HFF-Myc (cell line): ENCODE measurements at places on chromosomes 5 and 9.

GRCh38 chr5:74156728-74157383, 483.7 kb downstream of the ENC1 start:
- DNase-seq, result no peak

DNA sequence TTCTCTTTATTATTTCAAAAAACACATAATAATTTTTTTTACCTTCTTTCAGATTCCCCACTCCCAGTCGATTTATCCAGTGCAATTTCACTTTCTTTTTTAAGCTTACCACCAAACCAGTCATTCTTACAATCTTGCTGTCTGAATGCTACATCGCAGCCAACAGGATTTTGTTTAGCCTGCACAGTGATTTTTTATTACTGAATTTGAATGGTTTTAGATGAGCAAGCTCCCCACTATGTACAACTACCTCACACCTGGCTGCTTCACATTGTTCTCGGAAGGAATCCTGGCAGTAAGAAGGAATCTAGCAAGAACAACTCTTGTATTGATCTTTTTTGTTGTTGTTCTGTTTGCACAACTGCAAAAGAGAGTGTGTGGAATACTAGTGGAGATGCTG, 668.1 kb upstream of the WWC1 start:
- DNase-seq, result no peak

DNA sequence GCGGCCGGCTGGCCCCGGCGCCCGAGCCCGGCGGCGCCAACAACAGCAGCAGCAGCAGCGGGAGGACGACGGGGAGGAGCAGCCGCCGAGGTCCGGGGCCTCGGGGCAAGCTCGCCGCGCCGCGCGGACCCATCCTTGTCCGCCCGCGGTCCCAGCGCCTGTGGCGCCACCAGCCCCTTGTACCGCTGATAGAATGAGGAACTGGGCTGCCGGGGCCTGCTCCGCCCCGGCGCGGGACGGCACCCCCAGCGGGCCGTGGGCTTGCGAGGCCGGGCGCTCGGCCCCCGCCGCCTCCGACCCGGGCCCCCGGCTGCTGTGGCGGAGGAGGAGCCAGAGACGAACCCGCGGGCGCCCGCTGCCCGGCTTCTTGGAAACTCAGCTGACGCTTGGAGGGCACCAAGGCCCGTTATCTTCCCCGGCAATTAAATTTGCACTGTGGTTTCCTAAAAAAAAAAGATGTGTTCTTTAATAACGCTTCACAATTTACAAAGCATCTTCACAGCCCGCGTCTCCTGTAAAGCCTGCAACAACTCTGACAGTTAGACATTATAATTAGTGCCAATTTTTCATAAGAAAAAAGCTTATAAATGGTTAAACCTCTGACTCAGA, at the start of gene ARSB:
Gene ARSB, minus strand, starts transcription at position 195 of the 609 bp plus-strand sequence. Its CDS starts 62 bp downstream, at position 133.
- DNase-seq, result no peak

DNA sequence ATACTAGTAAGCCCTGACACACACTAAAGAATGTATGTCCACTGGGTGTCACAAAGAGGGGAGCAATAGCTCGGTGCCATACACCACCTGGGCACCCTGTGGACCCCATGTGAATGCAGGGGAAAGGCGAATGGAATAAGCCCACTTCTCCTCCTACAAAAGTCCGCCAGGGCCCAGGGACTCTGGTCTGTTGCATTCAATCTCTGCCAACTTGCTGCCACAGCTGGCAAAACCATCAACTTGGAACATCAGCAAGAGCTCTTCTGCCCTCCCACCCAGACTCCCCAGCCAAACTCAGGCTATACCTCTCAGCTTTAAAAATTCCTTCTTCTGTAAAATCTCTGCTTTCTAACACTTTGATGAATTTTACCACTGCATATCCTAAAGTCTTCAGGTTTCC, 54.5 kb downstream of the PFDN1 start:
- DNase-seq, result no peak

DNA sequence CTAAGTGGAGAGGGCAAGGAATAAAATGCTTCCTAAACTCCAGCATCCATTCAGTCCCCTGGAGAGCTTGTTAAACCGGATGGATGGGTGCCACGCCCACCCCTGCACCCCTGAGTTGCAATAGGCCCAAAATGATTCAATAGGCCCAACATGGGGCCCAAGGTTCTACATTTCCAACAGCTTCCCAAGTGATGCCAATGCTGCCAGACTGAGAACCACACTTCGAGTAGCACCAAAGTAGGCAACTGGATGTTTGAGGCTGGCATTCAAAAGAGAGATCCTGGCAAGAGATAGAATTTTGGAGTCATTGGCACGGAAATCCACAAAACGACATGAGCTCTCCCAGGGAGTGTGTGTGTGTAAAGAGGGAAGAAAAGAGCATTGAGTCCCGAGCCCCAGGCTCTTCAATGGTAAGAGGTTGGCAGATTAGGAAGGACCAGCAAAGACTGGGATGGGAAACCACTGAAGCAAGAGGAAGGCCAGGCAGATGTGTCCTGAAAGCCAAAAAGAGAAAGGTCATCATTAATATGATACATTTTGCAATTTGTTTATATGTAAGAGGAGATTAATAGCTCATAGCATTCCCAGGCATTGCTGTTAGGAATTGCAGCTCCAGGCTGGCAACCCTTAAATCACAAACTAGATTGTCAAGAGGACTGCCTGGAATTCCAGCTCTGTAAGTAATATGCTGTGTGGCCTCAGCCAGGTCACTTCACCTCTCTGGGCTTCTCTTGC, 130.6 kb downstream of the KCNIP1 start:
- no peak for DNase-seq

- no peak for DNase-seq
Measured at GRCh38 chr9:133990366-133991213, 1.5 kb downstream of the VAV2 start.

DNA sequence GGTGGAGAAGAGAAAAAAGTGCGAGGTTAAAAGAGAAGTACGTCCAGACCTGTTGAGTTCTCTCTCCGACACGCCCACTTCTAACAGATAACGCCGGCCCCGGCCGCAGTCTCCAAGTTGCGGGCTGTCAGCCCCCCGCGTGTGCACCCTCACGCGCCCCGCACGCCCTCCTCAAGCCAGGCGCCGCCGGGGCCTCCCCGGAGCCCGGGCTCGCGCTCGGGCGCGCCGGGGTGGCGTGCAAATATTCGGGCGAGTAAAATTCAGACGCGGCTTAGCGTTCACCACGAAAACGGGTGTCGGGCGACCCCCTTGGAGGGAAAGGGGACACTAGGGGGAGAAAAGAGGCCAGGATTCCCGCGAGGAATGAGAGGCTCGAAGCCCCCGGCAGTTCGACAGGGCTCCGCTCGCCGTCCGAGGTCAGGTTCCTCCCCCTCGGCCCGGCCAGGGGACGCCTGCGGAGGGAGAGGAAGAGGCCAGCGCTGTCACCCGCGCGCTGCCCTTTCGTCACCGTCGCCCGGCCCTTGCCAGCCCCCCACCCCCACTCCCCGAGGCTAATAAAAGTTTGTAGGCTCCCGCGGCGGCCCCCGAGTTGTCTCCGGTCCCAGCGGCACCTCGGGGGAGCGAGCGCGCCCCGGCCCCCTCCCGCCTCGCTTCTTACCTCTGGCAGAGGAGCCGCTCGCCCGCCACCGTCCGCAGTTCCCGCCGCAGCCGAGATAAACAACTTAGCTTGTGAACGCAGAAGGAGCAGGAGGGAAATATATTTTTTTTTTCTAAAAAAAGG, 743 bp downstream of the NR3C1 start:
- no peak for DNase-seq

- DNase-seq, result no peak
Measured at GRCh38 chr5:10703676-10704075, 57.4 kb downstream of the DAP start.

GRCh38 chr5:177448244-177448950, 1.8 kb downstream of the PRR7 start:
- DNase-seq, result no peak

- no peak for DNase-seq
Measured at GRCh38 chr5:12119657-12120056, 215.4 kb upstream of the CTNND2 start.
